ENCODE measurements at places on chromosomes 11 and 22.
A peak's percentile ranks its signal among the peaks of the same experiment; 100 is the strongest.

GRCh38 chr11:13011466-13012055, 2.4 kb downstream of the RASSF10 start:
- no peak overlapping the region for H3K4me3 ChIP-seq
- H3K27ac ChIP-seq, result no peak overlapping the region
- H3K36me3 ChIP-seq, result no peaks in the 10 kb centered on the region
- H3K4me1 ChIP-seq, result peaks cover 10% of the 10 kb centered on the region
- peaks cover 18% of the 10 kb centered on the region for H3K27me3 ChIP-seq

DNA sequence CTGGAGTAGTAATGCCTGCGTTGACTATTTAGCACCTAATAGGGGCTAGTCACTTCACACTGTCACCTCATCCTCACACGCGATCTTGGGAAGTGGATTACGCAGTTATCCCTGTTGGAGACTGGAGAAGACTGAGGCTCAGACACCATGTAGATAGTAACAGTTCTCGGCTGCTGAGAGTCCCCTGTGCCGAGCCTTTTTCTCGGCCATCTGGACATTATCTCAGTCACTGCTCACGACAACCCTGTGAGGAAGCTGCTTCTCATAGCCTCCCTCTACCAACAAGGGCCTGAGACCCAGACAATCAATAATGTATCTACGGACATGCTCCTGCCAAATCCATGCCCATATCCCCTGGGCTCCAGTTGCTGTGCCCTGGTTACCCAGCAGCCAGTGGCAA, 25.9 kb downstream of the SCUBE1 start:
- H3K36me3 ChIP-seq, result no peaks in the 10 kb centered on the region
- H3K4me1 ChIP-seq, result no peaks in the 10 kb centered on the region
- no peak for DNase-seq
- no peak overlapping the region for H3K27ac ChIP-seq
- no peak overlapping the region for H3K4me3 ChIP-seq

DNA sequence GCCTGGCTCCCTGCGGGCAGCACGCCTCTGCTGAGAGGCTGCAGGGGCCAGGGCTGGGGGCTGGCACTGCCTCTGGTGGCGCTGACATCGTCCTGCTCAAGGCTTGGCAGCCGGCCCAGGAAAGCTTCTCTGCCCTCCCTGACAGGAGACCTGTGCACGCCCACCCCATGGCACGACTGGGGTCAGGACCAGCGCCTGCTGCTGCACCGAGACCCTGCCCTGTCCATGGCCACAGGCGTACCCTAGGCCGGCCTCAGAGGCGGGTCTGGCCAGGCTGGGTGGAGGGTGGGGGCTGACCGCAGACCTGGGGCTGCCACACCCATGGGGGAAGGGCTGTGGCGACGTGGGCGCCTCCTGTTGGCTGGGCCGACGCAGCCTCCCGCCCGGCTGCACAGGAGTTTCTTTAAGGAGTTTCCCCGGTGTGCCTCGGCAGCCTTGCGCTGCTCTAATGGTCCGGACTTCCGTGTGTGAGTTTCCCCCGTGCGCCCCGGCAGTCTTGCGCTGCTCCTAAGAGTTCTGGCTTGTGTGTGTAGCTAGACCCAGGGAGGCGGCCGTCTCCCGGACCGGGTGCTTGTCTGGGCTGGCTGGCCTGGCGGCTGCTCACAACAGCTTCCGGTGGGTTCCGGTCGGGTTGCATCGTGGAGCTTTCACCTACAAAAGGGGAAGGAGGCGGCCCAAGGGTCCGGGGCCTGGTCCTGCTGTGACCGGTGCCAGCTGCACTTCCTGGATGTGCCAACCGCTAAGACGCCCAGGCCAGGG, 4.6 kb downstream of the TRABD start:
- DNase-seq, result peak; percentile 89
- H3K27me3 ChIP-seq, result no peaks in the 10 kb centered on the region
- peak overlapping the region; percentile 89 for H3K27ac ChIP-seq
- H3K4me3 ChIP-seq, result peak overlapping the region; percentile 58
- H3K4me1 ChIP-seq, result peaks cover 32% of the 10 kb centered on the region
- H3K36me3 ChIP-seq, result peaks cover 13% of the 10 kb centered on the region

GRCh38 chr11:66328302-66329144, 7.7 kb downstream of the RIN1 start:
- H3K4me3 ChIP-seq, result no peak overlapping the region
- peaks cover 13% of the 10 kb centered on the region for H3K36me3 ChIP-seq
- no peak overlapping the region for H3K27ac ChIP-seq
- H3K4me1 ChIP-seq, result peaks cover 16% of the 10 kb centered on the region
- DNase-seq, result no peak

DNA sequence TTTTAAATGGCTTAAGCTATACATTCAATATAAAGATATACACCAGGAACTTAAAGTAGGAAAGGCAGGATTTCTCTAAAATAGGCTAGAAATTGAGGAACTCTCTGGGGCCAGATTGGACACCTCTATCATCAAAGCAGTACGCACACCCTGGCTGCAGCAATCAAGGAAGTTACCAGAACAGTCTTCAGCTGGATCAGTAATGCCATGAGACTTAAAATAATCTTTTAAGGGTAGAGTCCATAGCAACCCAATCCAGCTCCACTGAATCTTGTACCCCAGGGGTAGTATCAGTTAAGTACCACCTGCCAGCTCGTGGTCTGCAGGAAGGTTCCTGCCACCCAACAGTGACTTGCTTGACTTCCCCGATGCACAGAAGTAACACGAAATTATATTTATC, 3.0 kb downstream of the RDX start:
- H3K4me3 ChIP-seq, result peak overlapping the region; percentile 6
- no peak overlapping the region for H3K27ac ChIP-seq
- H3K4me1 ChIP-seq, result peaks cover 18% of the 10 kb centered on the region

DNA sequence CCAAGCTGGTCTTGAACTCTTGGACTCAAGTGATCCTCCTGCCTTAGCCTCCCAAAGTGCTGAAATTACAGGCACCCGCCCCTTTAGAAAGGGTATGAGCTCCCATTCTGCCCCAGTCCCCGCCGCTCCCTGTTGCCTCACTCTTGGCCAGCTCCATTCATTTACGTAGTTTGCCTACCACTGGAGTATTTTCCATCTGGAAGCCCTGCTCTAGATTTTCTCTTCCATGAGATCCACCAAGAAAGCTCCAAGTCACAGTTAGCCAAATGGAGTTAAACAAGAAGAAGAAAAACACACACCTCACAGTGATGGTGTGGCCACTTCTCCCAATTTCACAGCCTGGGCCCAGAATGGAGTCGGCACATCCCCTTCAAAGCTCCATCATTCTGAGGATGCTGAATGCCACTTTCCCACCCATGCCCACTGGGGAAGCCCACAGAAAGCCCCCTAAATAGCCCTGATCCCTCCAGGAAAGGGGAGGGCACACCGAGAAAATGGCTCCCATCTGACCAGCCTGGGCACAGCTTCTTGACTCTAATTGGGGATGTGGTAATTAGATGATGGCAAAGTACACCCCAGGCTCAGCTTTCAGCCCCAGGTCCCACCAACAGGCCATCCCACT, 381.2 kb downstream of the MN1 start:
- no peaks in the 10 kb centered on the region for H3K27me3 ChIP-seq
- no peaks in the 10 kb centered on the region for H3K36me3 ChIP-seq
- H3K4me1 ChIP-seq, result no peaks in the 10 kb centered on the region
- H3K4me3 ChIP-seq, result no peak overlapping the region
- peak overlapping the region; percentile 76 for H3K27ac ChIP-seq
- no peak for DNase-seq

Measured in ascending aorta (tissue), 2 donors.